ENCODE measurements at places on chromosomes 11 and 22.

DNA sequence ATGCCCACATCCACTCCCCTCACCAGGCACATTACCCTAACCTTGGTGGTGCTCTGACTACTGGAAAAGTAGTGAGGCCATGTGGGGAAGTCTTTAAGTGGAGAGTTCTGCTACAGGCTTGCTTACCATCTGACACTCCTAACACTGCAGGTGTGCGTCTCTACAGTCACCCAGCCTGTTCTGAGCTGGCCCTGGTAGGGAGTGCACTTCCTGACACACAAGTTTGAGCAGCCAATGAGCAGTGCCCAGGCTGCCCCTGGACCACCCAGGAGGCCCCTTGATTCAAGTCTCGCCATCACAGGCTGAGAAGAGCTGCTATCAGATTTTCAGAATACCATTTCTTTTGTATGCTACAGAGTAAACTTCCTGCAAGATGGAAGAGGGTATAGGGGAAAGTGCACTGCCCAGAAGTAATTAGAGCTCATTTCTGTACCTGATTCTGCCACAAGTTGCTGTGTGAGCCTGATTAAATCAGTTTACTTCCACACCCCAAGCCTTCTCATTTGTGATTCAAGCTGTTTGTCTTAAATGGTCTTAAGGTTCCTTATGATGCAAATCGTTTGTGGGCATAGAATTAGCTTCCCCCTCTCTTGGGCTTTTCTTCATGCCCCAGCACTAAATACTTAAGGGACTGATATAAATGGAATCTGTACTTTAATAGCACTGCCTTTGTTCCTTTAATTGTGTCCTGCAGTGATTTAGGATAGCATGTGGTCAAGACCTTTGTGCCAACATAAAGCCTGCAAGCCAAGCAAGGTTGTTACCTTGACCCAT lies 22.2 kb downstream of the OPCML start:
- H3K4me1 ChIP-seq, result no peaks in the 10 kb centered on the region
- no peak overlapping the region for H3K4me3 ChIP-seq
- DNase-seq, result no peak
- no peaks in the 10 kb centered on the region for H3K36me3 ChIP-seq

GRCh38 chr11:127478826-127479225 lies 478.3 kb upstream of the KIRREL3 start:
- no peak overlapping the region for H3K27ac ChIP-seq
- no peak overlapping the region for H3K4me3 ChIP-seq
- DNase-seq, result no peak

DNA sequence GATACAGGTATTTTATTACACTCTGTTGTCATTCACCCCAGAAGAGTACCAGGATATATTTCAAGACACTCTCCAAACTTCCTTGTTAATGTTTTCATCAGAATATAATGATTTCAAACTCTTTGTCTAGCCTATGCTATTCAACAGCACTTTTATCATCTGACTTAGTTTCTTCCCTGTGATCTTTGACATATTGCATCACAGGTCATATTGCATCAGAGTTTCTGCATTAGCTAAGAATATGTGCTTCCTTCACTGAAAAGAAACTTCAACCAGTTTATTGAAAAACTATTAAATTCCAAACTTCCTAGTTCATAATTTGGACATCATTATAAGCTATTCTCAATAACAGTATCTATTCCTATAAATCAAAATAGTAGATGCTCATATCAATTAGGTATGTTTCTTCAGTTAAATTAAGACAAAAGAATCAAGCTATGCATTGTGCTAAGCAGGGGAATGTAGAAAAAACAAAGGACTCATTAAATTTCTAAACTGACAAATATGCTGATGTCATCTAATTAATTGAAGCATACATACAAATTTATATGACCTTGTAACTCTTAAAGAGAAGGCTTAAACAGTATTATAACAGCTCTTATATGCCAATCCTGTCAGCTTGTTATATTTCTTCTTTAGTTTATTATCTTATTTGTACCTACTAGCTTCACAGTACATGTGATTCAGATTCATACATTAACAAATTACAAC lies 361.8 kb upstream of the LUZP2 start:
- no peak overlapping the region for H3K27ac ChIP-seq
- no peaks in the 10 kb centered on the region for H3K36me3 ChIP-seq
- no peaks in the 10 kb centered on the region for H3K27me3 ChIP-seq
- DNase-seq, result no peak
- H3K4me3 ChIP-seq, result no peak overlapping the region

GRCh38 chr22:33000342-33001280 lies 57.6 kb downstream of the SYN3 start:
- H3K36me3 ChIP-seq, result no peaks in the 10 kb centered on the region
- no peak overlapping the region for H3K27ac ChIP-seq
- peak; percentile 27 for DNase-seq
- H3K27me3 ChIP-seq, result no peaks in the 10 kb centered on the region

DNA sequence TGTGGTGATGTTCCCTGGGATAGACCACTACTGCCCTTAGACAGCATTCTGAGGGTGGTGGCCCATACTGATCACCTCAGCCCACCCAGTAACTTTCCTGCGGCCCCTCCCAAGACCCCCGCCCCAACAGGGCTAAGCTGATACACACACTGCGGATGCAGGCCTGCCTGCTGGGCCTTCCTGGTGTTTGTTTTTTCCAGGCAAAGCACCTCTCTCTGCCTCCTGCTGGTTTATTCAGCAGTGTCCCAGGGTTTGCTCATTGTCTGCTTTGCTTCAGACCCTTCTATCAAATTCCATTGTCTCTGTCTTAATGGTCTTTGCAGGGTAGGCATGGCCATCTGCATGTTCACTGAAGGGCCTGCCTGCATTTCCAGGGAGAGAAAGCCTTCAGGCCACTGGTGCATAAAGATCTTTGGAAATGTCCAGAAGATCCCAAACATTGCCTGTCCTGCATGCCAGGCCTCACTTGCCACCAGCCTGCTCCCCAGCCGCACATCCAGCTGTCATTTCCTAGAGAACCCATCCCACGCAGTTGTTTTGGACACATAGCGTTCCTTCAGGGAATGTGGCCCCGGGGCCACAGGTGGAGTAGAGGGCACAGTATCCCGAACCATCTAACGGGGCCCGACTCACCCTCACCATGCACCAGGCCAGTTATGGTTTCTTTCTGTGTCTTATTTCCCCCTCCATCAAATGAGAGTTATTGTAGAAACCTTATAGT lies 50.2 kb downstream of the BCR start:
- DNase-seq, result no peak
- H3K36me3 ChIP-seq, result peaks cover 34% of the 10 kb centered on the region
- H3K4me1 ChIP-seq, result peaks cover 22% of the 10 kb centered on the region
- no peak overlapping the region for H3K27ac ChIP-seq

- no peaks in the 10 kb centered on the region for H3K36me3 ChIP-seq
- peaks cover 4% of the 10 kb centered on the region for H3K27me3 ChIP-seq
- H3K4me1 ChIP-seq, result peaks cover 7% of the 10 kb centered on the region
- no peak for DNase-seq
- no peak overlapping the region for H3K27ac ChIP-seq
Measured at GRCh38 chr11:10646681-10647355, 46.7 kb downstream of the IRAG1 start.

DNA sequence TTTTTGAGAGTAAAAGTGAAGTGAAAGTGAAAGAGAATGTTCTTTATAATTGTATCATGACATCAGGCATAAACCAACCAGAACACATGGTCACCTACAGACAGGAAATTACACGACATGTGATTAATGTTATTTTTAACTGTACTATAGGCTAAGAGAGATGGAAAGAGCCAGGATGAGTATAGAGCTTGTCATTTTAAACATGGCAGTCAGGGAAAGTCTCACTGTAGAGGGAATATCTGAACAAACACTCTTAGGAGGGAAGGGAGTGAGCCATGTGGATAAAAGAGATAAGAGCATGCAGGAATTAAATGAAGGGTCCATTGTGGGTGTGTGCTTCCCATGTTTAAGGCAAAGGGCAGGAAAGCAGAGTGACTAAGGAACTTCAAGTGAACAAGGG lies 599.1 kb upstream of the FAT3 start:
- H3K27ac ChIP-seq, result no peak overlapping the region
- no peak for DNase-seq
- H3K27me3 ChIP-seq, result no peaks in the 10 kb centered on the region
- H3K4me1 ChIP-seq, result no peaks in the 10 kb centered on the region

DNA sequence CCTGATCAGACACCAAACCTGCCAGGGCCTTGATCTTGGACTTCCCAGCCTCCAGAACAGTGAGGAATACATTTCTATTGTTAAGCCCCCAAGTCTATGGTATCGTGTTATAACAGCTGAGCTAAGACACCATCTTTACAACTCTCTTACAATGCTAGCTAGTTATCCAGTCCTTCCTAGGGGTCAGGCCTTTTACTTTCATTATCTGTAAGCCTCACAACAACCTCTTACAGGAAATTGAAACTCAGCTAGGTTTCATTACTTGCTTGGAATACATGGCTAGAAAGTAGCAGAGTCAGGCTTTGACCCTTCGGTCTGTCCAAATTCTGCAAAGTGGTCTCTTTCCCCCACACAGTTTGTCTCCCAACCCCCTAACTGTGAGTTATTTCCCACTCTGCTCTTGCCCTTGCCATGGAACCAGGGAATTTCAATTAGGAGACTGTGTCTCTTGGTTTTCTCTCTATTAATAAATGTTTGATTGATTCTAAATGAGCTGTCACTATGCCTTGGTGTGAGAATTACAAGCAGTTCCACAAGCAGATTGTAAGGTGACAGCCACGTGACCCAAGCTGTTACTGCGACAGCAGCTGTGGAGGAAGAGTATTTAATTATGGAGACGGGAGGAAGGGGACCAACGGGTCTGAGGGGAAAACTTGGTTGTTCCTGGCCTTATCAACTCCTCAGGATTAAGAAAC lies 38.4 kb upstream of the CLMP start:
- H3K4me1 ChIP-seq, result peaks cover 32% of the 10 kb centered on the region
- H3K27me3 ChIP-seq, result peaks cover 11% of the 10 kb centered on the region
- peak overlapping the region; percentile 88 for H3K27ac ChIP-seq
- peak; percentile 22 for DNase-seq

DNA sequence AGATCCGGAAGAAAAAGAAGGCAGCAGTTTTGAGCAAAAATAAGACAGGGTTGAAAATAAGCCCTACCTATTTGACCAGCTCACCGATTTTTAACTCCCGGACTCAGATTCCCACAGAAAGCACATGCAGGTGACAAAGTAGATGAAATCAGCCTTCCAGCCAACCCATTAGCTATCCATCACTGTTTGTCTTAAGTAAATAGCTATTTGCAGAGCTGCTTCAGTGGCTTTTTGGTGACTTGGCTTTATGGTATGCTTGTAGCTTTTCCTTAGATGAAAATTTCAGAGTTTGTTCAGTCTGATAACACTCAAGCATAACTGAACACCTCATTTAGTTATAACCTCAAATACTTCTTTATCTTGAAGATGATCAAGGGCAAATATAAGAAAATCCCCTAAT lies 192.6 kb downstream of the HIPK3 start:
- peaks cover 6% of the 10 kb centered on the region for H3K4me1 ChIP-seq
- DNase-seq, result no peak
- no peak overlapping the region for H3K4me3 ChIP-seq
